Activated naive CD4-positive, alpha-beta T cell treated with anti-CD3 and anti-CD28 coated beads, Interleukin-2, amount 10 ng/mL, durations not matched to agents 5 hours and 36 hours (primary cell): ENCODE measurements at places on chromosomes 2 and 18. TPM values are rescaled to one million over a fixed set of nuclear protein-coding genes. Genes with fewer than 3 reads are reported as not detected.

The HTR2B gene
- total RNA-seq = not detected

The MEIS1 gene
- total RNA-seq = not detected

The SLC9A4 gene
- 0.10 TPM for total RNA-seq

The TMEM178A gene
- not detected for total RNA-seq

The RNF152 gene
- not detected for total RNA-seq

The MALL gene
- total RNA-seq = not detected

The CPLX4 gene
- not detected for total RNA-seq

The PCARE gene
- total RNA-seq = not detected

The ARHGAP15 gene
- 170 TPM for total RNA-seq

The HOXD3 gene
- not detected for total RNA-seq

The AKAIN1 gene
- total RNA-seq = not detected

The MAP3K19 gene
- not detected for total RNA-seq

The PAX3 gene
- total RNA-seq = not detected

The SERPINB10 gene
- total RNA-seq = not detected

The PDE11A gene
- not detected for total RNA-seq

The GAL3ST2 gene
- total RNA-seq = not detected

The HAAO gene
- total RNA-seq = not detected

The MSGN1 gene
- total RNA-seq = not detected

The OXER1 gene
- not detected for total RNA-seq

The IL1B gene
- total RNA-seq = not detected

The CHRND gene
- total RNA-seq = not detected

The NLRC4 gene
- not detected for total RNA-seq

The DNPEP gene
- total RNA-seq = 64.0 TPM

The ALPP gene
- total RNA-seq = not detected

The FZD7 gene
- total RNA-seq = 0.93 TPM

The B3GNT2 gene
- total RNA-seq = 29.4 TPM

The FAM228A gene
- total RNA-seq = 0.14 TPM

The CCDC68 gene
- not detected for total RNA-seq

The CNDP1 gene
- not detected for total RNA-seq

The MTCL1 gene
- 2.9 TPM for total RNA-seq

The SERPINB13 gene
- total RNA-seq = not detected

The CDH2 gene
- not detected for total RNA-seq

The TNFRSF11A gene
- 16.6 TPM for total RNA-seq

The DSG4 gene
- total RNA-seq = not detected

The HOXD12 gene
- not detected for total RNA-seq

The ATP5MC3 gene
- 194 TPM for total RNA-seq

The SH3RF3 gene
- 0.43 TPM for total RNA-seq

The ABCG5 gene
- not detected for total RNA-seq

The SLC38A11 gene
- total RNA-seq = not detected

The RAX gene
- total RNA-seq = not detected

The CXCR4 gene
- 259 TPM for total RNA-seq

The TXNDC2 gene
- total RNA-seq = not detected

The AGAP1 gene
- 1.4 TPM for total RNA-seq

The PSME4 gene
- 47.6 TPM for total RNA-seq

The PRKAG3 gene
- total RNA-seq = not detected

The NYAP2 gene
- not detected for total RNA-seq

The SLC35F6 gene
- 17.9 TPM for total RNA-seq

The C2orf78 gene
- total RNA-seq = not detected

The NCKAP5 gene
- not detected for total RNA-seq

The CFAP53 gene
- total RNA-seq = 0.36 TPM

The ST6GAL2 gene
- not detected for total RNA-seq

The DOK6 gene
- not detected for total RNA-seq

The KLF7 gene
- 53.6 TPM for total RNA-seq

The TTC39C gene
- 122 TPM for total RNA-seq

The RGPD3 gene
- 0.19 TPM for total RNA-seq
